ENCODE measurements at places on chromosomes 13 and 19.

GRCh38 chr13:45966715-45967114 lies 85.8 kb downstream of the ZC3H13 start:
- no peak for DNase-seq

- DNase-seq = no peak
These were observed 7.4 kb downstream of the CAMSAP3 start for GRCh38 chr19:7602935-7603497.

- no peak for DNase-seq
These were observed 274.9 kb downstream of the KCNRG start for GRCh38 chr13:50290186-50290585.

DNA sequence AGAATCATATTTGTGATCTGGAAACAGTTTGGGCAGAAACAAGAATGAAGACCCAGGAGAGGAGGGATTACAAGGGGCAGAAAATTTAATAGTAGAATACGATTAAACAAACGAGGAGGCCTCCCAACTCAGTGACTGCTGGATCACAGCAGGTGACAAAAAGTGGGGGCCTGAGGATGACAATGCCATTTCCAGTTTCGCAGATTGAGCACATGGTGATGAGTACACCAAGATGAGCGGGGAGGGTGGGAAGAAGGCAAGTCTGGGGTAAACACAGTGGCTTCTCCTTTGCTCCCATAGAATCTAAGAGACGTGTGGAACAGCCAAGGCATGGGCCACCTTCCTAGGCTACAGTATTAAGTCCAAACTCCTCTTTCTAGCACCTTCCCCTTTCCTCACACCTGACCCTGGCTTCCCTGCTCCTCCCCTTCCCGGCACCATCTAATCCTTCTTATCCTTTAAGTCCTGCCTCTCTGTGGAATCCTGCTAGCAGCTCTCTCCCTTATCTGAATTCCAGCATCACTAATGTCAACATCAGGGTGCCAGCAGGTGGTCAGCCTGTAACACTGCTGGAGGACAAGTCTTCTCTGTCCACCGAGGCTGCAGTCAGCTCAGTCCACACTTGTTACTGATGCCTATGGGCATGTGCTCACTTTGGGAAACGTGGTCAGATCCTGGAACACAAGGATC lies 13.5 kb downstream of the ATP7B start:
- DNase-seq = no peak

- no peak for DNase-seq
These were observed 7.9 kb downstream of the AXL start for GRCh38 chr19:41226874-41227390.

DNA sequence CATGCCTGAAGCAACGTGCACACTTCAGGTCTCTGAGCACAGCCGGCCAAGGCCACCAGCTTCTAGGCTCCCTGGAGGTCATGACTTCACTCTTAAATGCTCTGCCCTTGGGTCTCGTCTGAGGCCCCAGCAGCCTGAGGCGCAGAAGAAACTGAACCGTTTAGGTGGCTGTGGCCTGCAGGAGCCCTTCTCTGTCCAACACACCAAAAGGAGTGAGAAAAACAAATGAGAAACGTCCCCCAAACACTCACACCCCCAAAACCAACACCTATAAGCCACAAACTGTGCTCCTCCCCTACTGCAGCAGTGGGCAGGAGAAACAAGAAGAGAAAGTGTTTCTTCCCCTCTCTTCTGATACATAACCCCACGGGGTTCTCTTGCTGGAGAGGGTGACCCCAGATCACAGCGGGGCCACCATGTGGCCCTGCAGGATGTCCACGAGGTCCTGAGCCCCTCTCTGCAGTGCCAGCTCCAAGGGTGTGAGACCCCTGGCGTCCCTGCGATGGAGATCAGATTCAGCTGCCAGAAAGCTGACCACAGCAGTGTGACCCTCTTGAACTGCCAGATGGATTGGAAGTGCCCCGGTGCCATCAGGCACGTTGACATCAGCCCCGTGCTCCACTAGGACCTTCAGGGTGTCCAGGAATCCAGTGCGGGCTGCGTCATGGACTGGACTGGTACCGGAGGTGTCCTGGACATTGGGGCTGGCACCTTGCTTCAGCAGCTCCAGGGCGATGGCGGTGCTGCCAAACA lies 1.0 kb upstream of the KRI1 start:
- no peak for DNase-seq

All from HCEC 1CT (cell line).